ENCODE measurements at places on chromosomes 3 and 15.
A peak's percentile ranks its signal among the peaks of the same experiment; 100 is the strongest.

DNA sequence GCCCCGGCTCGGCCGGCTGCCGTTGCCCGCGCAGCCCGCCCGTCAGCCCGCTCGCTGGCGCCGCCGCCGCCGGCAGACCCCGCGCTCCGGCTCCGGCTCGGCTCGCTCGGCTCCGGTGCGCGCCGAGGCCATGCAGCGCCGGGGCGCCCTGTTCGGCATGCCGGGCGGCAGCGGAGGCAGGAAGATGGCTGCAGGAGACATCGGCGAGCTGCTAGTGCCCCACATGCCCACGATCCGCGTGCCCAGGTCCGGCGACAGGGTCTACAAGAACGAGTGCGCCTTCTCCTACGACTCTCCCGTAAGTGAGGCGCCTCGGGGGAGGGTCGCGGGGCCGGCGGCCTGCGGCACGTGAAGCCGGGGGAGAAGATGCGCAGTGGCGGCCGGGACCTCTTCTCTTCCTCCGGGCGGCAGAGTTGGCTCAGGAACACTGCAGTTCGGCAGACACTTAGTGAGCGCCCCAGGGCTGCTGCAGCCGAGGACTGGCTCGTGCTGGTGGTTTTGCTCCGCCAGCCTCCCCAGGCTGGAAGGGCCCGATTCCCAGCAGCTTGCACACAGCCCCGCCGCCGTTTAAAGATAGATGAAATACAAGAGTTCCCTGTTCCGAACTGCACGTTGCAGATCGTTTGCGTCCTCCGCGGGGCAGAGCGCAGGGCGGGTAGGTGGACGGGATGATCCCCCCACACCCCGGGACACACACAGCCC is 407 bp downstream of the USP13 start:
- no peaks in the 10 kb centered on the region for H3K36me3 ChIP-seq
- no peaks in the 10 kb centered on the region for H3K27me3 ChIP-seq
- peak overlapping the region; percentile 94 for H3K4me3 ChIP-seq
- no peaks in the 10 kb centered on the region for H3K4me1 ChIP-seq
- peak overlapping the region; percentile 91 for H3K27ac ChIP-seq

- no peaks in the 10 kb centered on the region for H3K4me1 ChIP-seq
- H3K27ac ChIP-seq = no peak overlapping the region
- H3K27me3 ChIP-seq = no peaks in the 10 kb centered on the region
- H3K36me3 ChIP-seq = no peaks in the 10 kb centered on the region
- H3K4me3 ChIP-seq = no peak overlapping the region
These were observed 494.5 kb downstream of the RBMS3 start for GRCh38 chr3:29775340-29775739.

- no peak for DNase-seq
- H3K4me1 ChIP-seq = 0 out of 2 replicates have a peak, but pooled peaks cover 2% of the 10 kb centered on the region
- H3K27me3 ChIP-seq = no peaks in the 10 kb centered on the region
- no peak overlapping the region for H3K4me3 ChIP-seq
These were observed 365.2 kb downstream of the MFSD1 start for GRCh38 chr3:159166899-159167586.

DNA sequence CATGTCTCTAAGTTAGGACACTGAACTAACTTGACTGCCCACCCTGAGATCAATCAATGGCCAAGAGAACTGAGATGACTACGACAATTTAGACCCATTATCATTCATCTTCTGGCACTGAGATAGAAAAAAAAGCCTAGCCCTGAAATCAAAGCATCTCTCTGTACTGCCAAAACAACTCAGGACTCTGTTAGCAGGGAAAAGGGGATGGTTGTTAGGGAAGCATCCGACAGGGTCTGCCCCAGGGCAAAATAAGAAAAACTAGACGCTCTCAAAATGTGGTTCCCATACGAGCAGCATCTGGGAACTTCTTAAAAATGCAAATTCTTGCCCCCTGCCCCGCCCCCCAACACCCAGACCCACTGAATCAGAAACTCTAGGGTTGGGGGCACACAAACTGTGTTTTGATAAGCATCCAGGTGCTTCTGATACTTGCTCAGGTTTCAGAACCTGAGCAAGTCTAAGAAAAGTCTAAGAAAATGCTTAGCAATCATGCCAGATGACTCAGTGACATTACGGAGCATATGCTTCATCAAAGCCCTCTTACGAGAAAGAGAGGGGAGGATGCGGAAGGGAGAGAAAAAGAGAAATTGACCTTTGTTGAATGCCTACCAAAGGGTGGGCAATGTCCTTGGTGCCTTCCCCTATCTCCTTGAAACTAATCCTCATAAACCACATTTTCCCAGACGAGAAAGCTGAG is 172.8 kb upstream of the HES1 start:
- H3K4me1 ChIP-seq = no peaks in the 10 kb centered on the region
- no peak overlapping the region for H3K27ac ChIP-seq
- no peak for DNase-seq
- no peaks in the 10 kb centered on the region for H3K36me3 ChIP-seq
- H3K27me3 ChIP-seq = peaks cover 31% of the 10 kb centered on the region

- no peak overlapping the region for H3K27ac ChIP-seq
- no peak for DNase-seq
- no peaks in the 10 kb centered on the region for H3K4me1 ChIP-seq
- no peaks in the 10 kb centered on the region for H3K36me3 ChIP-seq
- H3K27me3 ChIP-seq = 0 out of 2 replicates have a peak, but pooled peaks cover 2% of the 10 kb centered on the region
These were observed 239.2 kb upstream of the UMPS start for GRCh38 chr3:124491098-124491497.

All from IMR-90 (cell line).